ENCODE measurements at places on chromosomes 13 and 19. TPM values are rescaled to one million over a fixed set of nuclear protein-coding genes. Genes with fewer than 3 reads are reported as not detected.

GRCh38 chr13:19663416-19663979 lies 30.0 kb downstream of the MPHOSPH8 start:
- no peak for DNase-seq

DNA sequence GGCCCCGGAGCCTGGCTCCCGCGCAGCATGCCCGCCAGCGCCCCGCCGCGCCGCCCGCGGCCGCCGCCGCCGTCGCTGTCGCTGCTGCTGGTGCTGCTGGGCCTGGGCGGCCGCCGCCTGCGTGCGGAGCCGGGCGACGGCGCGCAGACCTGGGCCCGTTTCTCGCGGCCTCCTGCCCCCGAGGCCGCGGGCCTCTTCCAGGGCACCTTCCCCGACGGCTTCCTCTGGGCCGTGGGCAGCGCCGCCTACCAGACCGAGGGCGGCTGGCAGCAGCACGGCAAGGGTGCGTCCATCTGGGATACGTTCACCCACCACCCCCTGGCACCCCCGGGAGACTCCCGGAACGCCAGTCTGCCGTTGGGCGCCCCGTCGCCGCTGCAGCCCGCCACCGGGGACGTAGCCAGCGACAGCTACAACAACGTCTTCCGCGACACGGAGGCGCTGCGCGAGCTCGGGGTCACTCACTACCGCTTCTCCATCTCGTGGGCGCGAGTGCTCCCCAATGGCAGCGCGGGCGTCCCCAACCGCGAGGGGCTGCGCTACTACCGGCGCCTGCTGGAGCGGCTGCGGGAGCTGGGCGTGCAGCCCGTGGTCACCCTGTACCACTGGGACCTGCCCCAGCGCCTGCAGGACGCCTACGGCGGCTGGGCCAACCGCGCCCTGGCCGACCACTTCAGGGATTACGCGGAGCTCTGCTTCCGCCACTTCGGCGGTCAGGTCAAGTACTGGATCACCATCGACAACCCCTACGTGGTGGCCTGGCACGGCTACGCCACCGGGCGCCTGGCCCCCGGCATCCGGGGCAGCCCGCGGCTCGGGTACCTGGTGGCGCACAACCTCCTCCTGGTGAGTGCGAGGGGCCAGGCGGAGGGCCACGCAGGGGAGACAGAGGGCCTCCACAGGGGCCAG lies at the start of gene KL:
KL (plus strand) TSS at position 10 of the 909 bp plus-strand sequence; CDS start at position 28, 18 bp downstream.
- DNase-seq: no peak

- DNase-seq: no peak
These were observed 250.6 kb downstream of the ITGBL1 start for GRCh38 chr13:101703081-101703480.

DNA sequence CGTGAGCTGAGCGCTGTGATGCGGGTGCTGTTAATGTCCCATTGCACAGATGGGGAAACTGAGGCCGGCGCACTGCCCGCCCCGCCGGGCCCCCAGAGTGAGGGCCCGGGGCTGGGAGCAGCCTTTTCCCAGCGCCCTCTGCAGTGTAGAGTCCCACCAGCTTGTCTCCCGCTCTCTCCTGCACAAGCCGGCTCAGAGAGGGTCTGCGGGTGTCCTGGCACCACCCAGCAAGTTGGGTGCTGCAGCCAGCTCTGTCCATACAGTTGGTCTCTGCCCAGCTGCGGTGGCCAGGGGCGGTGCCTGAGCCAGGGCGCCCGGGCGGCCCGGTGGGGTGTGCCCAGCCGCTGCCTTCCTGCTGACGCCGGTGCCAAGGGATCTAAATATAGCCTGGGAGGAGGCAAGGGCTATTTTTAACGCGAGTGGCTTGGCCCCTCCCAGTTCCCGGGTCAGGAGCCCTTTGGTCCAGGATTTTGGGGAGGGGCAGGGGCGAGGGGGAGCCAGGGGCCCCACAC lies 19.3 kb downstream of the GADD45B start:
- DNase-seq: no peak

GRCh38 chr13:49624229-49624628 lies 4.1 kb upstream of the ARL11 start:
- DNase-seq: no peak

DNA sequence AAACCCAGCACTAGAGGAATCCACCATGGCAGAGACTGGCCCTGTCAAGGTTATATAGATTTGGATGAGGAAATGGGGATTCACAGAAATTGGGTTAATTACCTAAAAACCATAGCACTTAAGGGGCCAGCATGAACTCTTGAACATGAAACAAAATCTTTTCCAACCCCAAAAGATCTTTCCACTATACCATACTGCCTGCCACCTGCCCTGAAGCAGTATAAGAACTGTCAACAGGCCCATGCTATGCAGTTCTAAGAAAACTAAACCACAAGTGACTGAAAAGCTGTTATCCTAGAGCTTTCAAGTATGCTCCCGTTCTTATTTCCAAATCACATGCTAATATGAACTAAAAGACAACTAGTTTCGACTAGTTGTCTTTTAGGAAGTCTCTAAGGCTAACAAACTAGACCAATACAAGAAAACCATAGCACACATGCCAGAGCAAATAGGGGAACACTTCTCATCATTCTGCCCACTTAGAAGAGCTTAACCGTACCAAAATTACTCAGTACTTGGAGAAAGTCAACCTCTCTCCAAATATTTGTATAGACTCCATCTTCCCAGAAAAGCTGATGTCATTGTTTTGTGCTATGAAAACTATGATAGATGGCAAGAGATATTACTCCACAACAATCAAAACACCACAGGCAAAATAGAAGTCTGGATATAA lies 27.5 kb downstream of the HSPH1 start:
- no peak for DNase-seq

GRCh38 chr19:23522431-23522830 lies 127.2 kb upstream of the ZNF91 start:
- DNase-seq: no peak

GRCh38 chr13:75153386-75153785 lies 328.6 kb downstream of the TBC1D4 start:
- no peak for DNase-seq

- DNase-seq: peak; percentile 45
These were observed 6.2 kb downstream of the NPHS1 start for GRCh38 chr19:35846038-35846668.

- peak; percentile 42 for DNase-seq
These were observed 3.0 kb downstream of the HPN start for GRCh38 chr19:35044317-35045117.

GRCh38 chr13:18948012-18948663 lies 233.5 kb downstream of the TUBA3C start:
- no peak for DNase-seq

- DNase-seq: no peak
These were observed 422.7 kb upstream of the ARGLU1 start for GRCh38 chr13:106990594-106990993.

- no peak for DNase-seq
These were observed 5.6 kb downstream of the LYL1 start for GRCh38 chr19:13097033-13097462.

GRCh38 chr13:29946093-29946492 lies 95.7 kb upstream of the UBL3 start:
- DNase-seq: no peak

- no peak for DNase-seq
These were observed 51.0 kb upstream of the CYP2A7 start for GRCh38 chr19:40933025-40933424.

DNA sequence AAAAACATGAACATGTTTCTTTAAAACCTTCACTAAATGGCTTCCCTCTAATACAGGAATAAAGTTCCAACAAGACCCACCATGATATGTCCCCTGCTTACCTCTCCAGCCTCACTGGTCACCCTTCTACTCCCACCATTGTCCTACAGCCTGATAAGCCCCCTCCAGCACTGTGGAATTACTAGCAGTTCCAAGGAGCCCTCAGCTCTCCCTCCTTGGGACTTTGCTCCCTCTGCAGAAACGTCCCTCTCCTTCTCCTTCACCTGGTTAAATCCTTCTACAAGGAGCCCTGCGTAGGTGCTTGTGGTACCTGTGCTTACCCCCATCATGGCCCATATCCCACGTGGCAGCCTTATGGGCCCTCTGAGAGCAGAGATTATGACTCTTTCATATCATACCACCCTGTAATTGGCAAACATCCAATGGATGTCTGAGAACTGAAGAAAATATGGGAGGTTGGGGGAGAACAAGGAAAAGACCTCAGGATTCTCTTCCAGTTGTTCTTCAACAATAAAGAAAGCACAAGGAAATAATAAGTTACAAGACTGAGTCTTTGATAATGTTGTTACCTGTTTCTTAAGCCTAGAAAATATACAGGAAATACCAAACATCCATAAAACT lies 26.1 kb upstream of the DOCK9 start:
- DNase-seq: no peak

- no peak for DNase-seq
These were observed 17.6 kb downstream of the ZNF121 start for GRCh38 chr19:9566729-9567128.

GRCh38 chr19:1362387-1363257 lies 21.1 kb upstream of the NDUFS7 start:
- no peak for DNase-seq

DNA sequence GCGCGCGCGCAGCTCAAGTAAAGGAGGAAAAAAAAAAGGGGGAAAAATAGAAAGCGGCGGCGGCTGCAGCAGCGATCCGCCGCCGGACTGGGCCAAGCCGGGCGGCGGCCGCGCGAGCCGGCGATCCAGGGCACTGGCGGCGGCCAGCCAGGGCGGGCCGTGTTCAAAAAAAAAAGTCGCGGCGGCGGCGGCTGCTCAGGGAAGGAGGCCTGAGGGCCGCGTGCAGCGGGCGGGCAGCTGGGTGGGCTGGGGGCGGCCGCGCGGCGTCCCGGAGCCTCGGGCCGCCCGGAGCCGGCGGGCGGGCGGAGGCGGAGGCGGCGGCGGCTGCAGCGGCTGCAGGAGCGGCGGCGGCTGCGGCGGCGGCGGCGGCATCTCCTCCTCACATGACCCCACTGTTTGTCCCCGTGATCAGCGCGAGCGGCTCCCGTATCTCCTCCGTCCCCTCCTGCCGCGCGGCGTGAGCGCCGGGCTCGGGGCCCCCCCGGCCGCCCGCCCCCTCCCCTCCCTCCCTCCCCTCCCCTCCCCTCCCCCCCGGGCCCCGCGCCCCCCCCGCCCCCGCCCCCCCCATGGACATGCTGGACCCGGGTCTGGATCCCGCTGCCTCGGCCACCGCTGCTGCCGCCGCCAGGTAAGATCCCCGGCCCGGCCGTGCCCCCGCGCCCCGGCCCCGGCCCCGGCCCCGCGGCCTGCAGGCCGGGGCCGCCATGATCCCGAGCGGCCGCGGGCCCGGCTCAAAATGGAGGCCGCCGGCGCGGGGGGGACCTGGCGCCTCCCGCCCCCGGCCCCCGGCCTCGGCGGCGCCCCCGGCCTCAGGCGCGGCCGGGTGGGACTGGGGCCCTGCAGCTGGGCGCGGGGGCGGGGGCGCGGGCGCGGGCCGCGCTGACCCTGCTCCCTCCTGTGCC lies at the start of gene USF2:
USF2 (plus strand) TSS at position 427 of the 902 bp plus-strand sequence; CDS start at position 567, 140 bp downstream.
- DNase-seq: peak; percentile 46

GRCh38 chr19:35856546-35857149 lies at the start of gene KIRREL2:
Gene KIRREL2 (plus strand): TSS chr19:35856911. CDS start chr19:35857120, 209 bp downstream.
- no peak for DNase-seq

- DNase-seq: no peak
These were observed 1351.8 kb upstream of the PCDH20 start for GRCh38 chr13:62767473-62767872.

- DNase-seq: no peak
These were observed 36.6 kb downstream of the PCDH8 start for GRCh38 chr13:52811841-52812240.

GRCh38 chr19:49624967-49625910 lies 14.7 kb downstream of the RRAS start:
- no peak for DNase-seq

GRCh38 chr19:1837625-1838105 lies 10.6 kb downstream of the REXO1 start:
- DNase-seq: no peak

DNA sequence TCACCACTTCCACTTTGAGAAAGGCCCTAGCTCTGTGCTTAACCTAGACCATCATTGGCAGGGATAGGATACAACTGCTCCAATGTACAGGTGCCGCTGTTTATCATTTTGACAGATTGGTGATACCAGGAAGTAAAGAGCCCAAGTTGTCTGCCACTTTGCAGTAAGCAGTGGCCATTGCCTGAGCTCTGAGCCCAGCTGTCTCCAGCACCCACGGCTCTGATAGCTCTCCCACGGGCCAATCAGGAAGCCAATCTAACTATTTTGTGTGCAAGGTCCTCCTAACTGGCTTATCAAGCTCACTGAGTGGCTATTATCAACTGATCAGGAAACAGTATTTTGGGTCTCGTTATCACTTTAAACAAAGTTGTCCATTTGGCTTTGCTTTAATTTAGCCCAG lies 181.1 kb downstream of the DCT start:
- no peak for DNase-seq

DNA sequence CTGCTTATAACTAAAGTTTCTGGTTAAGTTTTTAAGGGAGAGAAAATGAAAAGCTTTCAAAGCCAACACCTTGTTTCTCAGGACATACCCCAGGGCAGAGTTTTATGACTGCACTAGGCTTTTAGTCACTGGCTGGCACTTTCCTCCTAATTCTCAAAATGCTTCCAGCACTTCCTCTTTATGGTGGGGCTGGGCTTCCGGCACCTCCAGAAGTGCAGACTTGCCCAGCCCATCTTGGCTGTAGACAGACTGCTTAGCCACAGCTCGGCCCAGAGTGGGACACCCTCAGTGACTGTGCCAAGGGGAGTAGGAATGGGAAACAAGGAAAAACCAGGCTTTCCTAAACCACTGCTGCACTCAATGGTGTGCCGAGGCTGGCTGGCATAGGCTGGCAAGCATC lies 23.2 kb upstream of the GTF3A start:
- DNase-seq: no peak

CFAP97D2 gene
- polyA plus RNA-seq: 0.65 TPM

PEAK3 gene
- polyA plus RNA-seq: 0.16 TPM

CFD gene
- polyA plus RNA-seq: 2.8 TPM

ZNF418 gene
- 32.9 TPM for polyA plus RNA-seq

DACH1 gene
- 30.3 TPM for polyA plus RNA-seq

C1QTNF9B gene
- 0.66 TPM for polyA plus RNA-seq

OR7D2 gene
- 0.30 TPM for polyA plus RNA-seq

All from spinal cord (tissue), 10 donors.